Stimulated activated CD4-positive, alpha-beta T cell treated with anti-CD3 and anti-CD28 coated beads, Interleukin-4, amount 100 ng/mL, for 4 hours (primary cell): ENCODE measurements at places on chromosomes 5 and 9.
A peak's percentile ranks its signal among the peaks of the same experiment; 100 is the strongest.

DNA sequence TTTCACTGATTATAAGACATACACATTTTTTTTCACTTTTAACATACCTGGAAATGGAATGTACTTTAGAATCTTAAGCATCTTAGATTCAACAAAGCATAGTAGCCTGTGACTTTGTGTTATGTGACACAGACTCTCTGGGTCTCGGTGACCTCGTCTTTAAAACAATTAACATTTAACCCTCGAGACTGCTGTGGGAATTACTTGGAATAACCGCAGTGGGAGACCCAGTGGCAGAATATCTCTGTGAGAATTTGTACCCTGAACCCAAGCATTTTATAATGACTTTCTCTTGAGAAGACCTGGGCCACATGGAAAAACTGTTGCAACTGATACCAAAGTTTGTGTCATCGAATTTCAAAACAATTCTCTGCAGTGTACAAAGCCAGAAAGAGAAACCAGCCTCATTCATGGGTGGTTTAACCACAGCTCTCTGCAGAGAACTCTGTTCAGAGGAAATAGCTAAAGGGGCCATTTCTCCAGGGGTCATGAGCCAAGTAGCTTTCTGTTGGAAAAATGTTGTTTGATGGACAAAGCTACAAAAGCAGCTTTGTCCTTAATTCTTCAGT is 10.0 kb upstream of the RETREG1 start:
- DNase-seq: no peak

- no peak for DNase-seq
Measured at GRCh38 chr5:99076723-99077640, 148.2 kb upstream of the CHD1 start.

DNA sequence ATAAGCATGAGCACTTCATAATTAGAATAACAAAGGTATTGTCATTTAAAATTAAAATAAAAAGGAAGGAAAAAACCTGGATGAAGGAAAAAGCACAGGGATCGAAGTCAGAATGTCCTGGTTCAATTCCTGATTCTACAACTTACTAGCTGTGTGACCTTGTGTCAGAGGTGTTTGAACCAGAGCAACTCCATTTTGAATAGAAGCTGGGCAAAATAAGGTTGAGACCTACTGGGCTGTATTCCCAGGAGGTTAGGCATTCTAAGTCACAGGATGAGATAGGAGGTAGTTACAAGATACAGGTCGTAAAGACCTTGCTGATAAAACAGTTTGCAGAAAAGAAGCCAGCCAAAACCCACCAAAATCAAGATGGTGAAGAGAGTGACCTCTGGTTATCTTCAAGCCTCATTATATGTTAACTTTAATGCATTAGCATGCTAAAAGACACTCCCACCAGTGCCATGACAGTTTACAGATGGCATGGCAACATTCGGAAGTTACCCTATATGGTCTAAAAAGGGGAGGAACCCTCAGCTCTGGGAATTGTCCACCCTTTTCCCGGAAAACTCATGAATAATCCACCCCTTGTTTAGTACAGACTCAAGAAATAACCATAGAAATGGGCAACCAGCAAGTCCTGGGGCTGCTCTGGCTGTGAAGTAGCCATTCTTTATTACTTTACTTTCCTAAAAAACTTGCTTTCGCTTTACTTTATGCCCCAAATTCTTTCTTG is 412.7 kb downstream of the PIK3R1 start:
- DNase-seq: no peak

DNA sequence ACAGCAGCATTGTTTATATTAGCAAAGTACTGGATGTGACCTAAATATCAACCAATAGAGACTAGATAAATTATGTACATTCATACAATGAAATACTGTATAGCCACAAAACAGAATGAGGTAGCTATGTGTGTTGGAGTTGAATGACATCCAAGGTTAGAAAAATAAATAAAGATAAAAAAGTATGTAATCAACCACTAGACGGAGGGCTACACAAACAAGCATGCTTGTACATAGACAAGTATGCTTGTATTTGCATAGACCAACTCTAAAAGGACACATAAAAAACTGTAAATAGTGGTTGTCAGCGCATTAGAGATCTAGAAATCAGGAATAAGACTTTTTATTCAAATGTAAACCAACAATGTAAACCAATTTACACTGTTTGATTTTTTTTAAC is 3.0 kb downstream of the FEM1C start:
- no peak for DNase-seq

DNA sequence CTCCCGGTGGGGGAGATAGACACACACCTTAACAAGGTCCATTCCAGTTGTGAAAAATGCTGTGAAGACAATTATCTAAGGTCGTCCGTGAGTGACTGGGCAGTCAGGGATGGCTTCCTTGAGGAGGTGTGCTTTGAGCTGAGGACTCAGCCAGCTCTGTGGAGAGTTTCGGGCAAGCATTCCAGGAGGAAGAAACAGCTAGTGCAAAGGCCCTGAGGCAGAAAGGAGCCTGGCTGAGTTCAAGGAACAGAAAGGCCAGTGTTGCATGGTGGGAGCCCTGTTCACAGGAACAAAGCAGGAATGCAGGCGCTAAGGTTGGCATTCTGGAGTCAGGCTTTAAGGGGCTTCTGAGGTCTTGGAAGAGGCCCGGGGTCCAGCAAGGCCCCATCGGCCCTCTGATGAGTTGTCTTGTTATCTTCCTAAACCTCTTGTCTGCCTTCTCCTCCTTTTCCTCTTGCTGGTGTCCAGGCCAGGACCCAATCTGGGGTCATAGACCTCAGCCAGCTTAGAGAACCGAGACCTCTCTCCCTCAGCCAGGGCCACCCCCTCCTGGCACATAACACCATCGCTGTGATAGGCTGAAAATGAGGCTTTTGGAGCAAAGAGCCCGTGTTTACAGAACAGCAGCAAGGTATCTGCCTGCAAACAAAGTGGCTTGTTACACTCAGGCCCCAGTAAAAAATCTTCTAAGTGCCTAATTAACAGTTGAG is 270.2 kb upstream of the MVB12B start:
- no peak for DNase-seq

- DNase-seq: peak; percentile 10
Measured at GRCh38 chr9:124133727-124134126, 122.2 kb downstream of the LHX2 start.

DNA sequence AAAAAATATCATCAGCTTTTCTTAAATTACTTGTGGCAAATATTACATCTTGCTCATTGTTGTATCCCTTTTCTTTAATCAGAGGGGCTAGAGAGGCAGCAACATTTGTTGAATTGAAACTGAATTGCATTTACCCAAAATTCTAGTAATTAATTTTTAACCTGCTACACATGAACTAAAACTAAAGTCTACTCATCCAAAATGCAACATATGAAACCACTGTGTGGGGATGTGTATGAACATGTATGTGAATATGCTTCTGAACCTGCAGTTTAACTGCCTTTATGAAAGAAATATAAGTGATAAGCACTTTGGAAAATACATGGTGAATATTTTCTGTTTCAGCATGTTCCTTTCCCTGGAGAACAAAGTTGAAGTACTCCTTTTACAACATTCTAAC is 158.5 kb downstream of the KIAA0825 start:
- no peak for DNase-seq

DNA sequence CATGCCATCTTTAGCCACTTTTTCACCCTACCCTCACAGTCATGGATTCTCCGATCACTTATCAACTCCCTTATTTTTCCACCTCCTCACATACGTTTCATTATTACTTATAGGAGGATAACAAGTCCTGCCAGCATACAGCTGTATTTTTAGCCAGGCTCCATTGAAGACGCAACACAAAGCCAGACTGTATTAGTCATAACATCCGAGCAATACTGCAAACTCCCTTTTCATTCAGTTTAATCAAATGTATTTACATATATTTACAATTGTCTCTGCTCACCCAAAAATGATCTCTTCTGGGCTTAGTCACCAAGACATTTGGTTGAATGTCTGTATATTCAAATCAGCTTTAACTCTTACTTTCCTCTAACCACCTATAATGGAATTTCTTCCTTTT is 126.4 kb upstream of the PRLR start:
- no peak for DNase-seq

DNA sequence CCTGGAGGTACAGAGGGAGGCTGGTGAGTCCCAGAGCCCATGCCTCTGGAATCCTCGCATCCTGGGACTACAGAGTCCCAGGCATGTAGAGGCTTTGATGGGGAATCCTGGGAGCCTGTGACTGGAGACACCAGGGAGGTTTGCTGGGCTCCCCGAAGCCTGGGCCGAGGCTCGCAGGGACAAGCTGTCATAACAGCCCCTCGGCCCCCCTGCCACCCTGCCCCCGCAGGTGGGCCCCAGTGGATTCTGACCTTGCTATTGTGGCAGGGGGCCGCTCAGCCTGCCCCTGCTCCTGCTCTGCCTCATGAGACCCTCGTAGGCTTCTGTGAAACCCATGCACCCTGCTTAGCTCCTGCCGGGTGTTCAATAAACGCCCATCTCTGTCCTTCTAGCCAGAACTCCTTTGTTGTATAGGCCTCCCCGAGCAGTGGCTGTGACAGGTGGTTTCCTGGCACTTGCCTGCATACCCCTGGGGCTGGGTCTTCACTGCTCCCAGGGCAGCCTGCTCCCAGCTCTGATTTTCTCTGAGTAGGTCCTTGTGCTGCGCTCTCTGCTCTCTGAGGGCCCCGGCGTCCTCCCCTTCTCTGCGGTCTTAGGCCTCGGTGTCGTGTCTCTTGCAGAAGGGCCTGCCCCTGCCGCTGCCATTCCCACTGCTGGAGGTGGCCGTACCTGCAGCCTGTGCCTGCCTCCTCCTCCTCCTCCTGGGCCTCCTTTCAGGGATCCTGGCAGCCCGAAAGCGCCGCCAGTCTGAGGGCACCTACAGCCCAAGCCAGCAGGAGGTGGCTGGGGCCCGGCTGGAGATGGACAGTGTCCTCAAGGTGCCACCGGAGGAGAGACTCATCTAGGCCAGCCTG is 20.4 kb downstream of the CRB2 start:
- DNase-seq: no peak

GRCh38 chr9:90552317-90552716 is 90.3 kb downstream of the DIRAS2 start:
- no peak for DNase-seq

- DNase-seq: no peak
Measured at GRCh38 chr9:17217272-17217671, 82.4 kb downstream of the CNTLN start.

DNA sequence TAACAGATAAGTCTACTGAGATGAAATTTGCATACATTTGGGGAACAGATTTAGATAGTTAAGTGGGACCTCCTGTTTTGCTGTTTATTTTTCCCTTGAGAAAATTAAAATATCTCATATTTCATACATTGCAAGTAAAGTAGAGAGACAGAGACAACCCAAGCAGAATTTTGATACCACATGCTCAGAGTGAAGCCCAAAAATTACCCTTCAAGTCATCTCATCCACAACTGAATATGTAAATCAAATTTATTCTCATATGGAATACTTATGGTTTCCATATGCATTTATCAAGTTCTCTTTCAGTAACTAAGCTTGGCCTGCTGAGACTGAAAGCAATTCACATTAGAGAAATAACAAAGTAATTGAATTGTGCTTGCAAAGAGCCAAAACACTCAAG is 474.4 kb downstream of the SEMA5A start:
- no peak for DNase-seq

DNA sequence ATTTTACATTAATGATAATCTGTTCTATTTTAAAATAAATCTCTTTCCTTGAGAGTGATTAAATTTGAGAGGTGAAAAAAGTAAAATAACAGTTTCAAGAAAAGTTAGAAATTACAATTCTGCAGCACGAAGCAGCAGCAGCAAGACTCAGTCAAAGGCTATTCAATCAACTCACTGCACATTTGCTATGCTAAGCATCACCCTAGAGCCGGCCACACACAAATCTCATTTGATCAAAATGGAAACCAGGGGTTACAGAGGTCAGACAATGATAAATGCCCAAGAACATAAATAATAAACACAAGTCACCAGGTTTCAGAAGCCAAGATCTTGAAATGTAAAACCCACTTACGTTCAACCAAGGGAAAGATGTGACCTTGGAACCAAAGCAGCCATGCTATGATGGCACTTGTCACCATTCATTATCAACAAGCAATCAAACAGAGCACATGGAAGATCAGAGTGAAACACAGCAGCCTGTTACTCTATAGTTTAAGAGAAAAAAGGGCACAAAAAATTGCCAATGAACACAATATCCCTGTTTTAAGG is 136.0 kb downstream of the EPB41L4A start:
- DNase-seq: no peak
